ENCODE measurements at places on chromosomes 2 and 18.

DNA sequence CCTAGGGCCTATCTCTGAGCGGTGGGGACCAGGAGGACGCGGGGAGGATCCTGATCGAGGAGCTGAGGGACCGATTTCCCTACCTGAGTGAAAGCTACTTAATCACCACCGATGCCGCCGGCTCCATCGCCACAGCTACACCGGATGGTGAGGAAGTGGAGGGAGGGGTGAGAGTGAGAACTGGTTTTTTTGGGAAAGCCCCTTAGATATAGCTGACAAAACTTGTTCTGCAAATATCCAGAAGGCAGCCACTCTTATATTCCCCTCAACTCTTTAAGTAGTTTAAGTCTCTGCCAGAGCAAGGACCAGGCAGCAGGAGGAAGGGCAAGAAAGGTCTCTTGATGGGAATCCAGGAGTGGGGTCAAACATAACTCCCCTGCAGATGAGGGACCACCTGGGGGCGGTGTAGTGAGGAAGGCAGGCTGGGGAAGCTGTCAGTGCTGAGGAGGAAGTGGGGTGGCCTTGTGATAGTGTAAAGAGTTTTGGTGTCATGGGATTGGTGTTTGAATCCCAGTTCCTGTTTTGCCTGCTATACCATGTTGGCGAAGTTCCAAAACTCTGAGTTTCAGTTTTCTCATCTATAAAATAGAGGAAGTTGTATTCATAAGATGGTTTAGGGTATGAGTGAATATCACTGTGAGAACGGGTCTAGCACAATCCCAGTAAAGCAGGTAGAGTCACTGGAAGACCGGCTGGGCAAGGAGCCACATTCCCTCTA, 3.4 kb downstream of the NAGK start:
- no peak for DNase-seq

DNA sequence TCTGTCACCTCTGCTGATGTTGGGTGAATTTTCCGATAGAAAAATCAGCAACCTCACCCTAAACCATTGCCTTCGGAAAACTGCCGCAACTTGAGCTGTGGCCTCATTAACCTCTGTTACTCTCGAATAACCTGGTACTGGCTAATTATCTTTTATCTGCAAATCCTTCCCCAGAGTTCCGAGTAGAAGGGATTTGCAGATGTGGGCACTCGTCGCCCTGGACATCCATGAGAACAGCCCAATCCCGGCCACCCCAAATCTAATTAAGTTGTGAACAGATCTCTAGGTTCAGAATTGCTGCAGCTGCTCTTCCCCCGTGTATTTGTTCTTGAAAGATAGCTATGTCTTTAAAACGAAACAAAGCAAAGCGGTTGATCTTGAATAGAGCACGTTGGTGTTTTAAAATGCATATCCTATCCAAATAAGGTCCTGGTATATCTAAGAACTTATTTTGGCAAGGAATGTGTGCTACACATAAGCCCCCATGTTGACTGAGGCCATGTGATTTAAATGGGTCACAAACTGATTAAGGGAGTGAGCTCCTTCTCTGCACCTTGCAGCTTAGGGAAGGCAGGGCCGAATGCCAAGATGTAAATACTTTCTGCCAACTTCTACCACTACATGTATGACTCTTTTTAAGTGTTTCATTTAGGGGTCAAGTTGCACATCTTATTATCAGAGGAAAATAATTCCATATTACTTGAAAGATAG, 88.2 kb downstream of the MTCL1 start:
- no peak for DNase-seq

DNA sequence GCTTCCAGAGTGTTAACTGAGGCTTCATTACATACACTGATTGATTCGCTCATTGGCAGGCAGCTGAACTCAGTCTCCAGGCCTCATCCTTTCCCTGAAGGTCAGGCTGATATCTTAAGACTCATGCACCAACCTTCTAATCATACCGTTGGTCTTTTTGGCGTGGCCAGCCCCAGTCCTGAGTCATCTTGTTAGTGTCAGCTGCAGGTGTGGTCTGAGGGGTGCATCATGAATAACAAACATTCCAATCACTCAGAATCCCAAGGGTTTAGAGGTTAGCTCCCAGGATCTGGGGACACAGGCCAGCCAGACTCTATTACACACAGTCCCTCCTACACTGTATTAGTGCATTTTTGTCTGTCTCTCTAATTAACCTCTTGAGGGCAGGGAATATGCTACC, 271.5 kb downstream of the HRH4 start:
- DNase-seq = no peak

DNA sequence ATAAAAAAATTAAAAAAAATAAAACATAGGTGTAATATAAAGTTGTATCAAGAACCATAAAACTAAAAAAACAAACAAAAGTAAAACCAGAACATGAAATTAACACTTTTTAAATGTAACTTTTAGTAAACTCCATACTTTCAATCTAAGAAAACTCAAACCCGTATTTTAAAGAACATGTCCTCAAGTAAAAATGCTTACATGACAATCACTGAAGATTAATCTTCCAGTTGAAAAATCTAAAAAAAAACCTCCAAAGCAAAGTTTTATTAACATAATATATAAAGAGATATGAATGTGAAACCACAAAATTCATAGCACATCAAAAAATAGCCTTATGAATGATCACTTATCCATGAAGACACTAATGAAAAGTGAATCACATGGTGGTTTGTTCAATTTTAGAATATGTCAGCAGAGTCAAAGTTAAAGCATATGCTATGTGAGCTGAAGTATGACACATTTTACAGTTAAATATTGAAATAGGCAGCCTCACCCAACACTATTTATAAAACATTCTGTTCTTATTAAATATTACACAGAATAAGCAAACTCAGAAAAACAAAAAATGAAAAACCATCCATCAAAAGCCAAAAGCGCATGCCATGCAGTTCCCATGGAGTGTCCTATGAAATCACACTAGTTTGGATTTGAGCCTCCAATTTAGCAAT, 23.1 kb upstream of the CHAC2 start:
- no peak for DNase-seq

DNA sequence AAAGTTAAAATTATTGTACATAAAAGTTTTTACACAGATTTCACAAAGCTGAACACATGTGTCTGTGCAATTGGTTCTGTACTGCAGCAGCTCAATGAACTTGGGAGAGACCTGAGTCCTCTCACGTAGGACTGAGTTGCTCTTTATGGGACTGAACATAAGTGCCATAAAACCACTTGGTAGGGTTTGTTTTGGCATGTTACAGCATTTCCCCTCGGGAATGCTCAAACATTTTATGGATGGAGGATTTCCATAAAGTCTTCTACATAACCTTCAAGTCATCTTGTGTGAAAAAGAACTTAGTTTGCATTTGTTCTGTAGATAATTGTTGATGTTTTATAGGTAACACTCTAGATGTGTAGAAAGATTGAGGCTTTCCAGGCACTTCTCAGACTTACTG, 15.9 kb downstream of the LYPD6 start:
- no peak for DNase-seq

GRCh38 chr18:41972067-41972925, 17.3 kb downstream of the PIK3C3 start:
- DNase-seq = no peak

- DNase-seq = no peak
Observed at GRCh38 chr2:12921321-12921720, 204.6 kb downstream of the TRIB2 start.

- DNase-seq = no peak
Observed at GRCh38 chr2:55949613-55950012, 26.0 kb upstream of the EFEMP1 start.

- no peak for DNase-seq
Observed at GRCh38 chr2:28101123-28101522, 210.6 kb downstream of the BABAM2 start.

DNA sequence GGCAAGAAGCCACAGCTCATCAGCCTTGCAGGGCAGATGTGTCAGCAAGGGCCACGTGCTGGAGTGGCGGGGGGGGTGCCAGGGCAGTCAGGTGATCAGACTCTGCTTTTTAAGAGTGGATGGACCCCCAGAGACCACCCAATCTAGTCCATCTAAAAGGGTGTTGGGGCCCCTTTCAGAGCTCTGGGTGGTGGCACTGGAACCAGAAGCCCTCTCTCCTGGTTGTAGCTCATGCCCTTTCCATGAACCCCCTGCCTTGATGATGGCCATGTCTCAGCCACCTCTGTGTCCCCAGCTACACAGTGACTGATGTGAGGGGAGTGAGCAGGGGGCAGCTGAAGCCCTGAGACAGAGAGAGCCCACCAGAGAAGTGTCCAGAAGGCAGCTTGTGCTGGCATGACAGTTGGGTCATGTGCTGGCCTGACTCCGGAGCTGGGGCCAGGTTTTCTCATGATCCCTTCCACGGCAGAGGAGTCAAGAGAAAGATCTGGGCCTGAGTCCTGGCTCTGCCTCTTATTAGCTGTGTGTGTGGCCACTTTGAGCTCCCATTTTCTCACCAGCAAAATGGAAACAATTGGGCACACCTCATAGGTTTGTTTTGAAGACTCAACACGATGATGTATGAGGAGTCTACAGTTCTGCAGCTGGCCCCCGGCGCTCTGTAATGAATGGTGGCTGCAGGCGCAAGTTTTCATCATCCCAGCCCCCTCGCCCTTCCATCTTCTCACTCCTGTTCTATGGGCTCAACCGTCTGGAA, 195.7 kb downstream of the ZFP36L2 start:
- no peak for DNase-seq

DNA sequence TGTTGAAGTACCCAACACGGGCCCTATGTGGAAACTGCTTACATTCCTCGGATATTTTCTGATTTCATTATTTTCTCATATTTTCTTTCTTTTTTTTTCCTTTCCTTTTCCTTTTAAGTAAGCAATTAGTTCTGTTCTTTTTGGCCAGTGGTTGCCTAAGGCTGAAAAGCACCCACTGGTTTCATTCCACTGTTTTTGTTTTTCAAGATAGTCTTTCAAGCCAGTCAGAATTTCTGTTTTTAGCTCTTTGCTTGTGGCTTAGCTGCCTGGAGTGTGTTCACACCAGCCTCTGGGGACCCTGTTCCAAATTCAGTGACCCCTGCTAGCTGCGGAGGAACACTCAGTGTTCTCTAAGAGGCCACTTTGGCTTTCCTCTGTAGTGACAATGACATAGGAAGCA, 73.6 kb downstream of the NRP2 start:
- no peak for DNase-seq

- no peak for DNase-seq
Observed at GRCh38 chr18:49055754-49056172, 105.0 kb upstream of the SMAD7 start.

GRCh38 chr2:99822474-99823207, 319.7 kb downstream of the AFF3 start:
- DNase-seq = no peak

GRCh38 chr2:4670331-4670730, 967.0 kb downstream of the DCDC2C start:
- no peak for DNase-seq

- no peak for DNase-seq
Observed at GRCh38 chr18:70073432-70073831, 125.8 kb upstream of the CD226 start.

DNA sequence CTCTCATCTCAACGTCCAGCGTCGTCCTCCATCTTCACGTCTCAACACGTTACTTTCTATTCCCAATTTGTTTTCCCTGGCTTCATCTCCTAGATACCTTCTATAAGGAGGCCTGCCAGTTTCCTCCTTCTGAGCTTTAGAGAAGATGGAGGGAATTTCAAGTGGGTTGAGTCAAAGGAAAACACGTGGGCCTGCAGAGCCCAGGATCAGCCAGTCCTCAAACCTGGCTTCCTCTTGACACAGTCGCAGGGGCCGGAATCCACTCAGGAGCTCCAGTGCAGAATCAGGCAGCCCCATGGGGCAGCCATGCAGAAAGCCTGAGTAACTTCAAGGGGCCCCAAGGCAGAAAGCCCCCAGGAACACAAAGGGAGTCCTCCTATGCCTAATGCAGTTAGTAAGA, 14.5 kb upstream of the APCDD1 start:
- DNase-seq = no peak

DNA sequence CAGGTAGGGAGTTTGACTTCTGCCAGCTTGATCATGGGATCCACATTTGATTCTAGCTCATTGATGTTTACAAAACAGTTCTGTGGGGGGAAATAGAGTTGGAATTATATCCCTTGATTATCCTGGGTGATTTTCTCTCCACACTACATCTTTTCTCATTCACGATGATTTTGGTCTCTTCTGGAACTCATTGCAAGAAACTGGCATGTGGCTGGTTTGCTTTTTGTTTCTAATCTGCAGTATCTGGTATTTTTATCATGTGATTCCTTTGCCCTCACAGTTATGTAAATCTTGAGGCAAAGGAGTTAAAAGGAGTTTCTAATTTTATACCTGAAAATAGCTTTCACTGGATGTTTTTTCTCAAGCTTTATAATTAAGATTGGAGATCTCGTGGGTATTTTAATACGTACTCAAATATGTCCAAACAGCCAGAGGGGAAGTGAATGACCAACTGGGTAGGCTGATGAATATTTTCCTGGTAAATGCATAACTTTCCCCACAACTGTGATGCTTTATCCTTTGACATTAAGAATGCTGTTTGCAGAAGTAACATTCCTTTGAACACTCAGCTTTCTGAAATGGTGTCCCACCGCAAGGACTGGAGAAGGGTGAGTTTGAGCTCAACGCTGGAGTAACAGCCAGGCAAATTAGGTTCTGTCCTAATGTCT, 502.9 kb upstream of the ZEB2 start:
- DNase-seq = no peak

- no peak for DNase-seq
Observed at GRCh38 chr2:195647302-195647701, 9.7 kb upstream of the SLC39A10 start.

GRCh38 chr2:101733257-101733993, 35.9 kb downstream of the MAP4K4 start:
- DNase-seq = no peak

- no peak for DNase-seq
Observed at GRCh38 chr18:23924813-23925212, 89.7 kb upstream of the TTC39C start.

GRCh38 chr2:225768741-225769140, 369.2 kb downstream of the NYAP2 start:
- no peak for DNase-seq

DNA sequence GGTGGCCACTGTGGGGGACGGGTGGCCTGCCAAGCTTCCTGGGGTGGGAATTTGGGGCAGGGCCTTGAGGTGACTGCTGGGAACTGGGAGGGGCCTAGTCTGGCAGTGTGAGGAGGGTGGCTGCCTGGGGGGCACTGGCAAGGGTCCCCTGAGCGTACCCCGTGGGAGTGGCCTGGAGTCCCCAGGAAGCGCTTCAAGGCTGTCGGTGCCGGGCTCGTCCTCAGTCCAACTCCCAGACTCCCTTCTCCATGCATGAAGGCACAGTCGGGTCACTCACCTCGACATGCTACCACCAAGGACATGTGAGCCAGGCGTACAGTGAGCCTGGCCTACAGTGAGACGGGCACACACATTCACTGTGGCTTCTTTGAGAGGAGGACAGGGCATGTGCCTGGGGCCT, 105.3 kb downstream of the SMIM21 start:
- DNase-seq = no peak
